ENCODE measurements at places on chromosomes 3 and 15.

GRCh38 chr3:170418422-170419398, at the start of gene CLDN11:
CLDN11 (plus strand) TSS chr3:170418868; CDS start chr3:170419067, 199 bp downstream.
- DNase-seq: no peak

- DNase-seq: no peak
These were observed 66.5 kb upstream of the TBL1XR1 start for GRCh38 chr3:177263615-177264368.

- no peak for DNase-seq
These were observed 16.0 kb upstream of the MEGF11 start for GRCh38 chr15:66269326-66270090.

DNA sequence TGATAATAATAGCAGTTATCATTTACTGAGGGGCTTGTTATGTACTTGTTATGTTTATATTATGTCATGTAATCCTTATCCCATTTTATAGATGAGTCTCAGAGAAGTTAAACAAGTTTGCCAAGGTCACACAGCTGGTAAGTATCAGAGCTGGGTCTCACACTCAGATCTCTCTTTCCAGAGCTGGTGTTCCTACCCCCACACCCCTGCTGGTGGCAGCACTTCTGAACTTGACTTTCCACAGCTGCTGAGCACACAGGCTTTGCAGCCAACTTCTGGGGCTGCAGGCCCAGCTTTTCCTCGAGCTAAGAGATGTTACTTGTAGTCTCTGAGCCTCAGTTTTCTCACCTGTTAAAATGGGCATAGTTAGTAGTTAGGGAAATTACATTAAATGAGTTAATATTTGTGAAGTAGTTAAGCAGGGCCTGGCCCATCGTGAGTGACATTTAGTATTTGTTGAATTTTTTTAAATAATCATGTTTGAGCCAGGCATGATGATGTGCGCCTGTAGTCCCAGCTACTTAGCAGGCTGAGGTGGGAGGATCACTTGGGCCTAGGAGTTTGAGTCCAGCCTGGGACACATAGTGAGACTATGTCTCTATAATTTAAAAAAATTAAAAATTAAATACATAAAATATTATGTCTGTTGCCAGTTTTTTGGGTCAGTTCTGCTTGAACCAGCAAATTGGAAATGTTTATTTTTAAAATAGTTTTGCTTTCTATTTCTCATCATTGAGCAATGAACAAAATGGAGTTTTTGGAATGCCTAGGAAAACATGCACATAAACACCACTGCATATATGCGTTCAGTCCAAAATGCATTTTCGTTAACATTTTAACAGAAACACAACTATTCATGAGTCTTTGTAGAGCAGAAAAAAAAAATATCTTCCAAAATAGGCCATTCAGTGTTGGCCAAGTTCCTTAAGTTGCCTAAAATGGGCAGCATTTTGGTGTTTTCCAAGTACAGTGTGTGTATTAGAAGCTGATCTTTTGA, 87.3 kb downstream of the SMAD6 start:
- no peak for DNase-seq

- DNase-seq: no peak
These were observed 294.0 kb downstream of the DIPK2A start for GRCh38 chr3:144265542-144266100.

DNA sequence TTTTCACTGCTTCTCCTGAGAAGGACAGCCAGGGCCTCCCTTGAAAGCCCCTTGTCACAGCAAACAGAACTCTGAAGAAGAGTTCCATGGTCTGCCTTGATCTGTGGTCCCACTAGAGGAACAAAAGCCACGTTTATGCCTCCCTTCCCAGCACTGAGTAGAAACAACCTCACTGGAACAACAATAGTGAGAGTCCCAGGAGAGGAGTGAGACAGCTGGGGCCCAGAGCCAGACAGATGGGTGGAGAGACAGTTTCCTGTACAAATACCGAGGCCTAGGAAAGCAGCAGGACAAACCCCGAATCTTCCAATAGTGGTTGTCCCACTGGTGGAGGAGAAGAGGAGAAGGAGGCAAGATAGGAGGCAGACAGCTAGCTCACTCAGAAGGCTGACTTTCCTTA, 106.1 kb downstream of the WDR76 start:
- no peak for DNase-seq

- DNase-seq: no peak
These were observed 9.0 kb downstream of the LRRC15 start for GRCh38 chr3:194360568-194360967.

DNA sequence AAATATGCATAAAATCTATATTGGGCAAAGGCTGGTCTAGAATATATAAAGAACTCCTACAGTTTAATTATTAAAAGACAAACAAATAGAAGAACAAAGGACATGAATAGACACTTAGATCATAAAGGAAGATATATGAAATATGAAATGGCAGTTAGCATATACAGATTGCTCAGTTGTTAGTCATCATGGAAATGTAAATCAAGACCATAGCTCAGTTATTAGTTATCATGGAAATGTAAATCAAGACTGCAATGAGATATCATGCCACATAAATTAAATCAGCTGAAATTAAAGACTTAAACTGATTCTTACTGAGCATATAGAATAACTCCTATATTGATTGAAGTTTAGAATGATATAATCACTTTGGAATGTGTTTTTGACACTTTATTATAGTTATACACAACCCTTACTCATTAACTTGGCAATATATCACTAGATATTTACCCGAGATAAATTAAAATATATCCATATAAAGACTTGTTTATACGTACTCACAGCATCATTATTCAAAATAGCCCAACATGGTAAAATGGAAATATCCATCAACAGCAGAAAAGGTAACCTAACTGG, 45.2 kb upstream of the GOLGA8B start:
- no peak for DNase-seq

- DNase-seq: no peak
These were observed 6.6 kb downstream of the GPX1 start for GRCh38 chr3:49351521-49352011.

DNA sequence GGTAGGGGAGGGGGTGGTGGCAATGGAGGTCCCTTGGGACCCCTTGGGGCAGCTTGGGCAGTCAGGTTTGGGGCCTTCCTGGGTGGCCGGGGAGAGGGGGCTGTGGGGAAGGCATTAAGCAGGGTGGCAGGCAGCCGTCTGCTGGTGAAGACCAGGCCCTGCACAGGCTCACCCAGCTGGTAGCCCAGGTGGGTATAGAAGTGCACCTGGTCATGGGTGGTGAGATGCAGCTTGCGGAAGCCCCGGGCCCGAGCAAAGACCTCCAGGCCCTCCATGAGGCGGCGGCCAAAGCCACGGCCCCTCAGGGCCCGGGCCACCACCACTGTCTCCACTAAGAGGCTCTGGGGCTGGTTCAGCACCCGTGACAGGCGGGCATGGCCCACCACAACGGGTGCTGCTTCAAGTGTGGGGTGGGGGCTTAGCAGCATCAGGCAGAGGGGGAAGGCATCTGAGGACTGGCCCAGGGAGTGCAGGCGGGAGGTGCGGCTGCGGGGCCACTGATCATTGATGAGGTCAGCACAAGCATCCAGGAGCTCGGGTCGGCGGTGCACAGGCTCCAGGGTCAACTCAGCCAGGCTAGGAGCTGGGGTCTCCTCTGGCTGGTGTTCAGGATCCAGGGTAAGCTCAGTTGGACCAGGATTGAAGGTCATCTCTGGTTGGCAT, 2.4 kb downstream of the HYAL3 start:
- DNase-seq: no peak

- DNase-seq: no peak
These were observed 176.5 kb downstream of the SOX2 start for GRCh38 chr3:181888234-181888633.

GRCh38 chr3:32623532-32623931, 52.9 kb upstream of the DYNC1LI1 start:
- no peak for DNase-seq

- no peak for DNase-seq
These were observed 65.6 kb downstream of the ZNF609 start for GRCh38 chr15:64525828-64526530.

DNA sequence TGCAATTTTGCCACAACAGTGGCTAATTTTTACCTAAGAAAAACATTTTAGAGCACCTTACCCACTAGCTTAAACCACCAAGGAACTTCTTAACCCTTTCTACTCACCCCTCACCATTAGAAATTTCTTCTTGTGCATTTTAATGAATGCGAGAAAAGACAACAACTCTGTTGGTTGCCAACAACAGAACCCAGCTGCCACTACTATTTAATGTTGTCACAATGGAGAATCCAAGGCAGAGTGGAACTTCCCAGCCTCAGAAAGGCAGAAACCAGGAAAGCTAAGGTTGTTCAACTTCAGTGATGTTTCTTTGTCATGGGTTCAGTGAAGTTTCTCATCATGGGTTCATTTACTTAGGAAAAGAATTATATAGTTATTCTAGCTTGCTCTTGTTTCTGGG, 325.2 kb upstream of the ARL6 start:
- no peak for DNase-seq

- no peak for DNase-seq
These were observed 10.3 kb upstream of the RYK start for GRCh38 chr3:134260987-134261386.

- no peak for DNase-seq
These were observed 65.0 kb downstream of the PDZRN3 start for GRCh38 chr3:73559749-73560148.

DNA sequence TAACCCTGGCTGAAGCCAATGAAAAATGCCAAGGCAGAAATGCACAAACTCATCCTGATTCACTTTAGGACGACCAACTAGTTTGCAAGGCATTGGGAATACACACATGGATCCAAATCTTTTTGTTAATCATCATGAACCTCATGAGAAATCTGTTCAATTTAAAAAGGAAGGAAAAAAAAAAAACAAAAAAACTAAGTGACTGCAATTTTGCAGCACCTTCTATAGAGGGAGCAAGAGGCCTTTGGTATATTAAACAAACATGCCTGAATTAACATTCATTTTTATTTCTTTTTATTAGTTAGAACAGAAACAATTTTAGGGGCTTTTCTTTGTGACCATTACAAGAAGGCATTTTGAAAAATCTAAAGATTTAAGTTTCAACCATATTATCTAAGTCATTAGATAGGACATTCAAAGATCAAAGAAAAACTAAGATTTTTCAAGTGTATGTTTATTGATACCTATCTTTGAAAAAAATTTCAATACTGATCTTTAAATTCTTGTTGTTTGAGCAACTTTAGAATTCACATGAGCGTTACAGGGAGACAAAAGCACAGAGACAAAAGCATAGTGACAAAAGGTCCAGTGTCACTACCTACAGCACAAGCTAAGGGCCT, 182.4 kb downstream of the CBLB start:
- no peak for DNase-seq

- DNase-seq: no peak
These were observed 2.3 kb downstream of the UACA start for GRCh38 chr15:70761046-70761445.

GRCh38 chr3:48233542-48233941, 7.4 kb upstream of the ZNF589 start:
- DNase-seq: no peak

DNA sequence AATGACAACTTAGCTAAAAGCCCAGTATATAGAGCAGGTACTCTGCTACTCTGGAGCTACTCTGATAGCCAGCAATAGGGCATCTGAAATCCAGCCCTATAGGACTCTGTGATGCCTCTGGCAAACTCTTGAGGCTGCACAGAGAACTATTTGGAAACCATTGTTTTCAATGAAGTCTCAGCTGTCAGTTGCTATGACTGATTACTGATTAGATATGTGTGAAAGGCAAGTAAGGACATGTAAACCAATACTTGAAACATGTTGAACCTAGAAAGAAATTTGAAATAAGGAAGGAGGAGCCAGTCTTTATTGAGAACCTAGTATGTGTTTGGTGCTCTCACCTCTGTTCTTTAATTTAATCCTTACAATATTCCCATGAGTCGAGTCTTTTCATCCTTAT, 40.2 kb upstream of the CRTC3 start:
- no peak for DNase-seq

DNA sequence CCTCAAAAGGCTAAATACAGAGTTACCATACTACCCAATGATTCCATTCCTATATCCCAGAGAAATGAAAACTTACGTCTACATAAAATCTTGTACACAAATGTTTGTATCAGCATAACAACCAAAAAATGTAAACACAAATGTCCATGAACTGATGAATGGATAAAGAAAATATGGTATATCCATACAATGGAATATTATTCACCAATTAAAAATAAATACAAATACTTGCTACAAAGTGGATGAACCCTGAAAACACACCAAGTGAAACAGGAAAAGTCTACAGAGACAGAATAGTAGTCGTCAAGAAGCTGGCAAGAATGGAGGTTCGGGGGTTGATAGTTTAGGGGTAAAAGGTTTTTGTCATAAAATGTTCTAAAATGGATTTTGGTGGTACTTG, 54.0 kb upstream of the ANKRD28 start:
- DNase-seq: no peak

- DNase-seq: no peak
These were observed 33.0 kb downstream of the HSPBAP1 start for GRCh38 chr3:122760453-122761271.

DNA sequence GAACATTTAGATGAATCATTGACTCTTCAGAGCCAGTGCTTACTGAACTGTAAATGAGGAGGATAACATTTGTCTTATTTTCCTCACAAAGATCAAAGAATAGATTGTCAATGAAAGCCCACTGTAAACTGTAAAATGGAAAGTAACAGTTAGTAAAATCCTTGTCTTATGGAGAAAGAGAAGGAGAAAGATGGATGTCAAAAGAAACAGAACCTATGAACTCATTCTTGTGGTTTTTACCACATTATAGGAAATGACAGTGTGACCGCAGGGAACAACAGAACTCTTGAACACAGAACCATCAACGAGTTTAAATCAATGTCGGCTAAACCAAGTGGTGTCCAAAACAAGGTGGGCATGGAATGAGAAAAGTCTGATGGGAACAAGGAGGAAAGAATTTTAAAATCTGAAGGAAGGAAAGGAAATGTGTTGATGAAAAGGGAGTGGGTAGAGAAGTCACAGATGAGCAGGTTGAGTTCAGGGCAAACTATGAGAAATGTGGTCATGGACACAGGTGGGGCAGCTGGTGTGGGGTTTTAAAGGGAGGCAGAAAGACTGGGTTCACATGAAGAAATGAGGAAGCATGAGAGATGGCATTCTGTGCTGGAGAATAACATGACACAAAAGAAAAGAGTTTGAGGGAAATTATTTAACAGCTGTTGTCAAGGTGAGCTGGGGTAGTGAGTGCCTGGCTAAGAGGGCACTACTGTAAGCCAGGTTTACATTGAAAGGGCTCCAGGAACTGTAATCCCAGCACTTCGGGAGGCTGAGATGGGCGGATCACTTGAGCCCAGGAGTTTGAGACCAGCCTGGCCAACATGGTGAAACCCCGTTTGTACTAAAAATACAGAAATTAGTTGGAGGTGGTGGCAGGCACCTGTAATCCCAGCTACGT, 42.4 kb upstream of the ETV5 start:
- DNase-seq: no peak
